Fibroblast of upper back skin (primary cell): ENCODE measurements at places on chromosomes 7 and 10.
A peak's percentile ranks its signal among the peaks of the same experiment; 100 is the strongest.

- peak; percentile 93 for DNase-seq
These were observed 100.1 kb upstream of the PTN start for GRCh38 chr7:137443616-137444015.

DNA sequence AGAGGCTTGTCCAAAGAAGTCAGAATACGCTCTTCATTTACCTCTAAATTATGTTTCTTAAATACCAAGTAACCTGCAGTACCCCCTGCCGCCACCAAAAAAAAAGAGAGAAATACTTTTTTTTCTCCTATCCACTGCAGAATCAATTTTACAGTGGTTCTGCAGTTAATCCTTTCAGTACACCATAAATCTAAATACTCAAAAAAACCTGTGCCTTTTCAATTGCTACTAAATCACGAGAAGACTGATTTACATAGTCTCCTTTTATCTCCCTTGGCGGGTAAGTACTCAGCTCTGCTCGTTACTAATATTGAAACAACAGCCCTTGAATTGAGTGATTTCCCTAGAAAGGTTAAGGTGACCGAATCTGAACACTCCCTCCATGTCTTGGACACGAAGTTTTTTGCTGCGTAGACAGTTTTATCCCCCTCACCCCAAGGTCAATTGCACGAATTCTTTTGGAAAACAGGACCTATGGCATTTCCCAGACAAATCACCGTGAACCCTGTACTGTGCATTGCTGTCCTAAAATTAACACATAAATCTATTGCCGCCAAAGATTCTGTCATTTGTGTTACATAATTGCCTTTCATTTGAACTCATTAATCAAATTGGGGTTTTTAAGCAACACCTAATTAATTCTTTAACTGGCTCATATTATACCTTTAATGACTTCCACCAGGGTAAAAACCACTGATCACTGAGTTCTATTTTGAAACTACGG is 512 bp upstream of the VIM start:
- peak; percentile 59 for DNase-seq

DNA sequence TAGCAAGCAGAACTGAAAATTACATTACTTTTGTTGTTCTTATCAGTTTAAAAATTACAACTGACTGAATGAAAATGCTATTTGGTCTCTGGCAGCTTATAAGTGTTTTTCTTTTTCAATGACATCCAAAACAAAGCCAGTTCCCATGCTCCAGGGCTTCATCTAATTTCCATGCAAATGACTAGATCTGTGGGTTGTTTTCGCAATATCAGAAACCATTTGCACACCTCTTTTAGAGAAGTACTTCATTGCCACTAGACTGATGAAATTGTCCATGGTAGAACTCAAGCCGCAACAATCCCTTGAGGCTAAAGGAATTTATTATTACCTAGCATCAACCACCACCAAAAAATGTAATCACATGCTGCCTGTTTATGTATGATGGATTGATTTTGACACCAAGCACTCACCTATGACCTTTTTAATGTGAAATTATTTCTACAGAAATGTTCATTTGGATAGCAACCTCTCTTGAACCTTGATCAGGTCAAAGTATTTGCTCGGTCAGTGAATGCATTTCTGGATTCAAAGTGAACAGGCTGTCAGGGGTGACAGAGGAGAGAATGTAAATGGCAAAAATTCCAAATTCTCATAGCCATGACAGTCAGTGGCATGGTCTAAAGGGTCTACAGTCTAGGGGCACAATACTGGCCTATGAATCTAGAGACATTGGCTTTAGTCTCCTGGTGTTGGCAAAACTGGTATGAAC is 769.3 kb downstream of the SORCS1 start:
- DNase-seq, result no peak

- DNase-seq, result peak; percentile 96
These were observed 127.2 kb upstream of the RSU1 start for GRCh38 chr10:16944402-16944801.

GRCh38 chr10:126208726-126209302 is 179.5 kb downstream of the ADAM12 start:
- DNase-seq, result peak; percentile 75

DNA sequence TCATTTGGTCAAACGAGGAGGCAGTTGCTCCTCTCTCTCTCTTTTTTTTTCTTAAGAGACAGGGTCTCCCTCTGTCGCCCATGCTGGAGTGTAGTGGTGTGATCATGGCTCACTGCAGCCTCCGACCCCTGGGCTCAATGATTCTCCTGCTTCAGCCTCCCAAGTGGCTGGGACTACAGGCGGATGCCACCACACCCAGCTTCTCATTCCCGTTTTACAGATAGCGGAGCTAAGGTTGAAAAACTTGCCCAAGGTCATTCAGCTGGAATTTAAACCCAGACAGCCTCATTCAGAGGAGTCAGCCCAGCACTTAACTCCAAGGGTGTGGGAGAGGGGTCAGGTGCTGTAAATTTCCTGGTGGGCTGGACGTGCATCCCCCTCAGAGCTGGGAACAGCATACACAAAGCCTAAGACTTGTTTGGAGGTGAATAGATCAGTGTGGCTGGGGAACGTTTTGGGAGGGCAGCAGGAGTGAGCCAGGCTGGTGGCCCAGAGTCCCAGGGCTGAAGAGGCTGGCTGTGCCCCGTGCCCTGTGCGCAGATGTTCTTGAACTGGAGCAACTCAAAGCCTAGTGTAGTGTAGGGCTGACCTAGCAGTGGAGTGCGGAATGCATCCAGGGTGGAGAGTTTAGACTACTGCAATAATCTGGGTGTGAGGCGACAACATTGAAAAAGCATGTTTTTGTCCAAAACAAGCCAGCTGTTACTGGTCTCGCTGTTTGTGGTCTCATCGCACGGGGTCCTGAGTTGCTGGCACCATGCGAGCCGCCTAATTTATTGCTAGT is 2.3 kb downstream of the HTRA1 start:
- DNase-seq, result no peak

DNA sequence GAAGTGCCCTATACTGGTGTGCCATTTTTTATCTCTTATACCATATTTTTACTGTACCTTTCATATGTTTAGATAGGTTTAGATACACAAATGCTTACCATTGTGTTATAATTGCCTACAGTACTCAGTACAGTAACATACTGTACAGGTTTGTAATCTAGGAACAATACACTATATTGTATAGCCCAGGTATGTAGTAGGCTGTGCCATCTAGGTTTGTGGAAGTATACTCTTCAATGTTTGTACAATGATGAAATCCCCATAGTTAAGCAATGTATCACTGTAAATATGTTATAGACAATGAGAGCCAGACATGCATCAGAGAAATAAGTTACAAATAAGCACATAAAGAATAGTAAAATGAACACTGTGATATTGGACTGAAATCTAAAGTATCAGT is 109.1 kb downstream of the IQUB start:
- DNase-seq, result no peak

- no peak for DNase-seq
These were observed 126.3 kb downstream of the CNOT4 start for GRCh38 chr7:135383525-135384175.
